ENCODE measurements at places on chromosomes 3 and 15.

DNA sequence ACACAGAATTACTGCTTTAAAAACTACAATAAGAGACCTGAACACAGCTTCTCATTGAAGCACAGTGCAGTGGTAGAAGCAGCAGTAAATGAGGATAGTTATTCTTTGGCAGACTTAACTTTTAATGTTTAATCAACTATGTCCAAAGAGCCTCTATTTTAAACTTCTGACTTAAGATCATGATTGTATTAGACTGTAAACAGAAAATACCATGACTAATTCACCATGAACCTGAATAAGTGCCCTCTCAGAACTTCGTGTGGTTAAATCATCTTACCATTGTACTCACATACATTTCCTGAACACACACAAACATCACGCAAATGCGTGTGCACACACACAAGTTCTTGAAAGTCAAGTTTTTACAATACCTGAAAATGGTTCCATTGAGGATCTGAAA, 13.9 kb downstream of the CEP152 start:
- no peak for DNase-seq

GRCh38 chr3:14640157-14640562, 11.4 kb upstream of the CCDC174 start:
- DNase-seq, result peak; percentile 56

- DNase-seq, result no peak
These were observed 16.8 kb upstream of the LARS2 start for GRCh38 chr3:45371621-45372020.

DNA sequence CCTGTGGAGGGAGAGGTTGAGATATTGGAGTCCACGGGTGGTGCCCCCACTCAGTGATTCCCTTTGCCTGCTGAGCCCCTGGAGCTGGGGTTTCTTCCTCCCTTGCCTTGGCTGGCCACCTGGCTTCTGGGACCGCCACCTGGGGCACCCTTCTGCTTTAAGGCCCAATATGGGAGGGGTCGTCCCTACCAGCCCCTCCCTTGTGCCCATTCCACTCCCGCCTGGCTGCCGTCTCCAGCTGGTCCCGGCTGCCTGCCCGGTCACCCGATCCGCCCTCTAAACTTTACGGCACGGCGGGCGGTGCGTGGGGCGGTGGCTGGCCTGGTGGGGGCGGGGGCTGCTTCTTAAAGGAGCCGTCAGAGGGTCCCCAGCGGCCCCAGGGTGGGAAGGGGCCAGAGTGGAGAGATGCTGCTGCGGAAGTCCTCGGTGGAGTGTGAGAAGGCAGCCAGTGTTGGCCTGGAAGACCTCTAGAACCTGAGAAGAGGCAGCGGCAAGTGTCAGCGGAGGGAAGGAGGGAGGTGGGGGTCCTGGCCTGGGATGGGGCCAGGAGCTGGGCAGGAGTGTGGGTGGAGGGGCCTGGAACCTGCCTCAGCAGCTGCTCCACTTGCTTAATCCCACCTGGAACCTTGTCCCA, 1.6 kb upstream of the SEMA3B start:
- peak; percentile 78 for DNase-seq

DNA sequence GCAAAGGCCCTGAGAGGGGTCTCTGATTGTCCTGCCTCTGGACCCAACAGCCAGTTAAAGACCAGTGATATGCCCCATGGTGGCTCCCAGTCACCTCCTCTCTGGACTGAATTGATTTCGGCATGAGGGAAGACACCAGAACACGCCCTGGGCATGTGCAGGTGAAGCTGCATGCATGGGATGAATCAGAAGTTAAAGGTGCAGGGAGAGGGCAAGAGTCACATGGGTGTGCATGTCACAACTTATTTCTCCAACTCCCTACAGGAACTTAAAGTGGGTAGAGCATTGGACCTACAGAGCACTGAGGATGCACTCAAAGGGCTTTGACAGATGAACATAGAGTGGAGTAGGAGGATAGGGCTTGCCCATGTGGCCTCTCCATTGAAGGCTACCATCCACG, 16.9 kb upstream of the RHCG start:
- DNase-seq, result no peak
